ENCODE measurements at places on chromosomes 7 and 10.
A peak's percentile ranks its signal among the peaks of the same experiment; 100 is the strongest.

DNA sequence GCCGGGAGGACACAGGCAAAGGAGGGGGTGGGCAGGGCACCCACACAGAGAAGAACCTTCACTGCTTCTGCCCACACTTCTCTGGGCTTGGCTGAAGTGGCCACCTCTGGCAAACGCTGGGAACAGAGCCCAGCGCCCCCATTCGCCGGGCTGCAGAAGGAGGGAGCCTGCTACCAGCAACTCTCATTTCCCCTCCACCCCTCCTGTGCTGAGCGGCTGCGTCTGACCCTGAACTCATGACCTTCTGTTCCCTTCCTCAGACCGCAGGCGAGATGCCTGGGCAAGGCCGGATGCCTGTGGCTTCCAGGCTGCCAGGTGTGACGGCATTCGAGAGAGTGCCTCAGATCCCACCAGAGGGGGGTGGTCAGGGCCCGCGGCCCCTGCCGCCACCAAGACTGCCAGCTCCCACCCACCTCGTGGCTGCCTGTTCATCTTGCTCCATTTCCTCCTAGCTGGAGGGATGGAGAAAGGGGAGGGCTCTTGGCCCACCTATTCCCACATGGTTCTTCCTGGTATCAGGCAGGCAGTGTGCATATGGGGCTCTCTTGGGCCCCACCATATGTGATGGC is 19.8 kb downstream of the DNAJB12 start:
- peak; percentile 83 for DNase-seq

DNA sequence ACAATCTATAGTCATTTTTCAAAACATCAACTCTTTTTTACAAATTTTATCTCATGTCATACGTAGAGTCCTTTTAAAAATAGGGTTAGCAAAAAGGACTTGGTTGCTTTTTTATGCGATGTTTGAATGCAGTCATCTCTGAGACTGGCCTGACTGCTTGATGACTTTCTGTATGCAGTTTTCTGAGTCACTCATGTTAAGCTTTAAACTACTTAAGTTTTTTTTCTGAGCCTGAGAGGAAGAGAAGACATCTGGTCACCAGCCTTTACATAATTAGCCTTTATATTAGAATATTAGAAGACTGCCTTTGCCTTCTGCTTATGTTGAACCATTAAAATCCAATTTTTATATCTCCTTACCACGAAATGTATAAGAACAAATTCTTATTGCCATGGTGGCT is 834.4 kb upstream of the MBL2 start:
- no peak for DNase-seq

- no peak for DNase-seq
Measured at GRCh38 chr7:44087911-44088838, 5.8 kb upstream of the POLM start.

GRCh38 chr10:133567609-133568286 is 2.4 kb upstream of the SYCE1 start:
- DNase-seq = no peak

GRCh38 chr10:33612551-33612950 is 278.1 kb upstream of the NRP1 start:
- DNase-seq = peak; percentile 9

DNA sequence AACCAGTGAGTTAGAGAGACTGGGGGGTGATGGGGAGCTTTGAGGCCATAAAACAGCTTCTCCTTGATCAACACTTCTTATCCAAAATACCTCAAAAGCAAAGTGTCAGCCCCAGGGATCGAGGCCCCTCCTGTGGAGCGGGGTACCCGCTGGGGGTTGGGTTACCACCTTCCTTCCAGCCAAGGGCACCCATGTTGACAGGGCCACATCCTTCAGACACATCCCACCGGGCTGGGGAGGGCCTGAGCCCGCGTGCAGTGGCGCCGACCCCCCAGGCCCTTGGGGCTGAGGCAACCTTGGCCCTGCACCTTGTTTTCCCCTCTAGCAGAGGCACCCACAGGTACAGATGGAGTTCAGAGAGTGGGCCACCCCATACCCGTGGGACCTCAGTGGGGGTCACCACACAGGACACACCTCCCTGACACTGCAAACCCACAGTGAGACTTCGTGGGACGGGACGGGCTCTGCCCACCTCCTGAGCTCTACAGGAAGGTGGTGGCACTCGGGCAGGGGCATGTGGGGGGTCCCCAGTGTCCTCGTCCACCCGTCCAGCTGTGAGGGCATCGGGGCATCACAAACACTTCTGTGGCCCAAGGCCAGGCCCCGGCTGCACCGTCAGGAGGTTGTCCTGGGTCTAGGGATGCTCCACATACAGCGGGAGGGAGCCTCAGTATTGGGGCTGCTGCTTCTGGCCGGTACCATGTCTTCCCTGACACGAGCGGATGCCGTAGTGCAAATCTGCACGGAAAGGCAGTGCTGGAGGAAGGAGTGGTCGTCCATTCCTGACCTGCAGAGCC is 10.7 kb downstream of the DPYSL4 start:
- DNase-seq = no peak

Measured in NB4 (cell line).